Smooth muscle cell of bladder (primary cell): ENCODE measurements at places on chromosomes 3 and 15. TPM values are rescaled to one million over a fixed set of nuclear protein-coding genes. Genes with fewer than 3 reads are reported as not detected.

Gene LINS1
- 5.7 and 5.9 TPM in 2 replicates for total RNA-seq

Gene MKRN3
- 0.28 and 1.4 TPM in 2 replicates for total RNA-seq

Gene AADACL2
- total RNA-seq = not detected in 2 replicates

Gene BNC1
- total RNA-seq = 7.3 and 8.7 TPM in 2 replicates

Gene CHRM5
- total RNA-seq = under 0.01 TPM in 2 replicates

Gene ACTR8
- 42.0 and 45.3 TPM in 2 replicates for total RNA-seq

Gene ACKR2
- 0.09 and 0.28 TPM in 2 replicates for total RNA-seq

Gene ASB14
- total RNA-seq = under 0.01 TPM in 1 of 2 replicates, not detected in the other

Gene ADAMTS7
- 3.8 and 4.1 TPM in 2 replicates for total RNA-seq

Gene CA12
- total RNA-seq = 42.1 and 108 TPM in 2 replicates

Gene SRGAP3
- total RNA-seq = 3.6 and 6.7 TPM in 2 replicates

Gene GP9
- not detected in 2 replicates for total RNA-seq

Gene FEZF2
- total RNA-seq = not detected in 2 replicates

Gene FBN1
- total RNA-seq = 857 and 873 TPM in 2 replicates

Gene CD86
- not detected in 2 replicates for total RNA-seq

Gene HDAC11
- total RNA-seq = 12.7 and 14.1 TPM in 2 replicates

Gene B4GALT4
- 52.6 and 64.3 TPM in 2 replicates for total RNA-seq

Gene GOLGA6A
- total RNA-seq = 0.14 TPM in 1 of 2 replicates, not detected in the other

Gene CCRL2
- total RNA-seq = under 0.01 and 0.09 TPM in 2 replicates

Gene WDR93
- total RNA-seq = under 0.01 and 0.14 TPM in 2 replicates

Gene SPATA12
- not detected in 2 replicates for total RNA-seq

Gene TLR9
- under 0.01 TPM in 1 of 2 replicates, not detected in the other for total RNA-seq

Gene MESP2
- 0.37 and 0.57 TPM in 2 replicates for total RNA-seq

Gene DNAJA4
- total RNA-seq = 1.00 and 3.5 TPM in 2 replicates

Gene STAB1
- 0.57 and 4.5 TPM in 2 replicates for total RNA-seq

Gene THUMPD3
- total RNA-seq = 54.9 and 64.0 TPM in 2 replicates

Gene PCOLCE2
- 60.7 and 197 TPM in 2 replicates for total RNA-seq

Gene EPB42
- not detected in 2 replicates for total RNA-seq

Gene NT5DC2
- total RNA-seq = 25.6 and 30.9 TPM in 2 replicates

Gene RARRES1
- total RNA-seq = 76.4 and 166 TPM in 2 replicates

Gene EBLN2
- total RNA-seq = 4.3 and 4.6 TPM in 2 replicates

Gene IGF2BP2
- total RNA-seq = 28.8 and 29.3 TPM in 2 replicates

Gene TM4SF1
- total RNA-seq = 172 and 483 TPM in 2 replicates

Gene NR2E3
- total RNA-seq = 0.14 and 0.18 TPM in 2 replicates

Gene TPRG1
- total RNA-seq = 0.43 and 0.55 TPM in 2 replicates

Gene CPN2
- total RNA-seq = not detected in 2 replicates

Gene B3GALNT1
- 10.1 and 10.6 TPM in 2 replicates for total RNA-seq
